ENCODE measurements at places on chromosomes 11 and 22.

DNA sequence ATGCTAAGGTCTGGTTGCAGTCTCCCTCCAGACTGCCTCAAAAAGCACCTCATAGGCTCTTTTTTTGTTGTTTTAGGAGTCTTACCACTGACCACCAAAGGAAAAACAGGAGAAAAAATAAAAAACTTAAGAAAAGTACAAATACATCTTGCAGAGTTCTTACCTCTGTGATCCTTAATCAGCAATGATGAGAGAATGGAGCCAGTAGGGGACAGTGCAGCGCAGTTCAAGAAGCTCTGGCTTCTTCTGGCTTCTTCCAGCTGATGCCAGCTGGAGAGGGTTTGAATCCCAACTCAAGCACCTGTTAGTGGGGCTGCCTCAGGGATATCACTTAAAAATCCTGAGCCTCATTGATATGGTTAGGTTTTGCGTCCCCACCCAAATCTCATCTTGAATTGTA lies 223.3 kb upstream of the ISX start:
- DNase-seq: no peak

GRCh38 chr11:68980776-68981065 lies at the start of gene MRGPRD:
Gene MRGPRD (minus strand): TSS chr11:68980986. CDS start chr11:68980986, 0 bp downstream.
- no peak for DNase-seq

GRCh38 chr11:3159296-3160190 lies 5.6 kb downstream of the OSBPL5 start:
- peak; percentile 65 for DNase-seq

GRCh38 chr22:46652847-46653331 lies 32.7 kb downstream of the GRAMD4 start:
- DNase-seq: no peak
